ENCODE measurements at places on chromosomes 4 and X.

GRCh38 chr4:112340023-112340422 lies 42.9 kb downstream of the ALPK1 start:
- no peak for DNase-seq

- DNase-seq = no peak
Measured at GRCh38 chrX:47863187-47863586, 26.5 kb downstream of the ZNF81 start.

DNA sequence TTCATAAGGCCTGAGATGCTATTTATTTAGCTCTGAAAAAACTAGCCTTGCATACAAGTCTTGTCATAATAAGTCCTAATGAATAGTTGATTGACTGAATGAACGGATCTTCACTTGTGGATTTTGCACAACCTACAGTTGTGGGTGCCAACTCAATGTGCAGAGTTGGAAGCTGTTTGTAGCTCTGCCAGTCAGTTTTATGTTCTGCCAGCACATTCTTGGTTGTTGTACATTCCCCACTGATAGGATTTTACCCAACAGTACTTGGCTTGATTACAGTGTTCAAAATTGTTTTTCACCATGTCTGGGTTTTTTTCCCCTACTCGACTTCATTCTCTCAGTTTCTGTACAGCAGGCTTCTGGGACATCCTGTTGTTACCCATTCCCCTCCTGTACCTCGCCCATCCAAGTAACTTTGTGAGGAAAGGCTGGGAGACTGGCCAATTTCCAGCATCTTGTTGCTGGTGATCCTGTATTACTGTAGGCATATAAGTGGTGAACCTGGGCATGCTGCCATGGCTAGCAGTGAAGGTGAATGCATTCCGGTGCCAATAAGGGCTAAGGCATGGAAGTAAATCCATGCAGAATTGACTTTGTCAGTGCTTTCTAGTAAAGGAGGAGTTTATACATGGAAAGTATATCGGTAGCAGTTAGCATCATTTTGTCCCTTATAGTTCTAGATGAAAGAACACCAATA lies 22.8 kb downstream of the IL1RAPL1 start:
- DNase-seq = no peak

DNA sequence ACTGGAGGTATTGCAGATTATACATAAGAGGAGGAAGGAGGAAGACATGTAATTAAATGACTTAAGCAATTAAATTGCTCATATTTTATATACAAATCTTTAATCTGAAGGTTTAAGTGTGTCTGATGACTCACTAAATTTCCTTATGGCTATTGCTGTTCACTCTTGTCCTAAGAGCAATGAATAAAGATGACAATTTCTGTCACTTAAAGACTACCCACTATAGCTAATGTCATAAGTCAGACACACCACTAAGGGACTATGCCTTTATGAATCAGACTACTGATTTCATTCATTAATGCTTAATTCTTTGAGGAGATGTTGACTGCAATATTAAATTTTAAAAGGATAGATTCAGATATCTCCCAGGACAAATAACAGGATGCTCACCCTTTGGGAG lies 1514.7 kb downstream of the PCDH18 start:
- no peak for DNase-seq

DNA sequence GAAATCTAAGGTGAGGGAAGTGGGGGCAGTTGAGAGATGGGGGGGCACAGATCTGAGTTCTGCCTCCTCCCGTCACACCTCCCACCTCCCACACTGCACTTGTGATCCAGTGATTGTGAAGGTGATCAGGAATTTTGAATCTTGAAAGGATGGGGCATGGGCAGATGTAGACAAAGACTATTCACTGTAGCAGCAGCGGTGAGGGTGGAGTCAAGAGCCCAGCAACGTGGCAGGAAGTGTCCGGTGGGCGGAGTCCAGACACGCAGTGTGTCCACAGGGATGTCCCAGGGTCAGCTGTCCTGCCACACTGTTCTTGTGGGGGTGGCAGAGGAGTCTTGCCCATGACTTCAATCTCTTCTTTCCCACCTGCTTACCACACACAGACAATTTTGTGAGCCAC lies 330.5 kb upstream of the GALNT7 start:
- DNase-seq = no peak

- DNase-seq = no peak
Measured at GRCh38 chr4:85498068-85498733, 23.3 kb downstream of the ARHGAP24 start.

GRCh38 chr4:88308587-88308986 lies 24.2 kb upstream of the PPM1K start:
- no peak for DNase-seq

GRCh38 chr4:74072739-74073138 lies 26.3 kb downstream of the CXCL2 start:
- DNase-seq = no peak

GRCh38 chrX:154419688-154420401 lies 8.5 kb downstream of the TAFAZZIN start:
- DNase-seq = no peak

GRCh38 chr4:22739968-22740367 lies 47.2 kb downstream of the GBA3 start:
- no peak for DNase-seq

- DNase-seq = no peak
Measured at GRCh38 chr4:176313596-176314336, 6.0 kb upstream of the SPCS3 start.

All from activated T-helper 1 cell treated with anti-CD3 and anti-CD28 coated beads, Interleukin-2, amount 50 U/mL, for 16 hours (primary cell).